ENCODE measurements at places on chromosomes 13 and 19.

DNA sequence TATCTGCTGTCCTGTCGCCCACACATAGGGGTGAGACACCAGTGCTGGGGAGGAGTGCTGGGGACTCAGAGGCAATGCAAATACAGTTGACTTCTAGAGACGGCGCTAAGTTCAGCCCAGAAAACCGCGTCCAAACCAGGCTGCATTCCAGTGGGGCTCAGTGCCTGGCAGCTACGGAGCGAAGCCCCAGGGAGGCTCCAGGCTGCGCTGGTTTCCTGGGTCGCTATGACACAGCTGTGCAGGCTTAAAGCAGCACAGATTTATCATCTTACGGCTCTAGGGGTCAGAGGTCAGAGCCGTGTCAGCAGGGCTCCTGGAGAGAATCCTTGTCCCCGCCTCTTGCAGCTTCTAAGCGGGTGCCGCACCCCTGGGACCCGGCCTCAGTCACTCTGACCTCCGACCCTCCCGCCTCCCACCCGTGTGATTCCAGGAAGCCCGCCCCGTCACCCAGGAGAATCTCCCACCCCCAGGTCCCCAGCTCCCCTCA is 61.6 kb downstream of the ANKRD10 start:
- no peak for DNase-seq

DNA sequence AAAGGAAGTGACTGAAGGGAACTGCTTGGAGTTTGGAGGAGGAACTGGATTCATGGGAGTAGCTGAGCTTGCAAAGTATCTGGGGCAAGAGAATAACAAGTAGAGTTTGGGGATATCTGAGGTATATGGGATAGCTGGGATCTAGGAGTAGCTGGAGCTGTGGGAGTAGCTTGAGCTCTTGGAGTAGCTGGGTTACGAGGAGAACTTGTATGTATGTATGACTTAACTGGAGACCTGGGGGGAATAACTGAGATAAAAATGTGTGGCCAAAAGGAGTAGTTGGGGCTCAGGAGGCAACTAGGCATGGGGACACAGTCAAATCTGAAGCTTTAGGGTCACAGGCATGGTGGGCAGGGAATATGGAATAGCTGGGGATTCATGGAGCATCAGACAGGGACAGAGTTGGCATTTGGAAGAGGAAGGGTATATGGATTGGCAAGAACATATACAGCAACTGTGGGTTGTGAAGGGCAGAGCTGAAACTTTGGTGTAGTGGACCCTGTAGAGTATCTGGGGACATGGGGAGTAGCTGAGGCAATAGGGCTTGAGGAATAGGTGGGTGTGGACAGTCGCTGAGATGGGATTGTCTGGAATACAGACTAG is 18.6 kb downstream of the ANKRD24 start:
- DNase-seq, result no peak

GRCh38 chr19:43765109-43765876 is 10.5 kb upstream of the SMG9 start:
- DNase-seq, result peak; percentile 93

DNA sequence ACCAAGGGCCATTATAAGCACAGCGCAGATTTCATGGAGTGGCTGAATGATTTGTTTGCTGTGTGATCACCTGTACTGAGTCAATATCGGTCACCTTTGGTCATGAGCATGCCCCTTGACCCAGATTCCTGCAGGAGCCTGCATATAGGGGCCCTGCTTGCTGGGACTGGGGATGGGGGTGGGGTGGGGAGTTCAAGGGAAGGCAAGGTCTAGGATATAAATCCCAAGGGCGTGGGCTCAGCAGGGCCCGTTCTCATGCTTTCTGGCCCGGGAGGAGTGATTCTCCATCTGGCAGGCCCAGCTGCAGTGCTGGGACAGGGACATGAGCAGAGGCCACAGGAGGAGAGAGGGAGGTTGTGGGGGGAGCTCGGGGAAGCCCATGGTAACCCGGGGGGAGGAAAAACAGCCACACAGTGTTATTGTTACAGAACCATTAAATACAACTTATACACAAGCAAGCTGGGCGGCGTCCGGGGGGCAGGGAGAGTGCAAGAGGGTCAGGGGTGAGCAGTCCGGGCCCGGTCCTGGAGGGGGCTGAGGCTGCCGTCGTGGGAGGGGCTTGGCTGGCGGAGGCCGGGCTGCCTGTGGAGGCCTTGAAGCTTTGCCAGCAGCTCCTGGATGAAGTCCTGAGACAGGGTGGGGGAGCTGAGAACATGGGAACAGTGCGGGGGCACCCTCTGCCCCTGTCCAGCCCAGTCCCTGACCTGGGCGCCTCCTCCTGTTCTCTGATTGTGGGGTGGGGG is 5.2 kb downstream of the PPP1R14A start:
- no peak for DNase-seq

GRCh38 chr13:94656766-94657165 is 55.1 kb downstream of the GPR180 start:
- DNase-seq, result no peak

GRCh38 chr13:33865945-33866344 is 48.0 kb downstream of the RFC3 start:
- peak; percentile 18 for DNase-seq

- DNase-seq, result no peak
Measured at GRCh38 chr19:46353730-46354528, 7.0 kb downstream of the PPP5C start.

- no peak for DNase-seq
Measured at GRCh38 chr19:18468517-18468916, 30.6 kb upstream of the ISYNA1 start.

DNA sequence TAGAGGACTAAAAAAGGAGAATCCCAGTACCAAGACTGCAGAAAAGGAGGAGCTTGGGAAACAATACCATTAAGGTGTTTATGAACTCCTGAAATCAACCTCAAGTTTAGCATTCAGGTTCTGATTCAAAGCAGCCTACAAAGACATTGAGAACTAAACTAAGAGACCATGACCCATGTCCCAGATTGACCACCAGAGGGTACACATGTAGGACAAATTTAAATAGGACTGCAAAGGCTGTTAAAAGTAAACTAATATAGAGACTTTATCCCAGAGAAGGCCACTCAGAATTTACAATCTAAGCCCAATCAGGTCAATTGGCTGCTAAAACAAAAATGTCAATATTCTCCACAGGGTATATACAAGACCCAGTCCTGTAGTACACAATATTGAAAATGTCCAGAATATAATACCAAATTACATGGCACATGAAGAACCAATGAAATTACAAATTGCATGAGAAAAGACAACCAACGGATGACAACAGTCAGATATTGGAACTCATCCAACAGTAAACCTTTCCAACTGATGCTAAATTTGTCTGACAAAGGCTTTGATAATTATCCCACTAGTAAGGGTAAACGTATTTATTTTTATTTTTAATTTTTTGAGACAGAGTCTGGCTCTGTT is 682.4 kb downstream of the UQCRFS1 start:
- no peak for DNase-seq

DNA sequence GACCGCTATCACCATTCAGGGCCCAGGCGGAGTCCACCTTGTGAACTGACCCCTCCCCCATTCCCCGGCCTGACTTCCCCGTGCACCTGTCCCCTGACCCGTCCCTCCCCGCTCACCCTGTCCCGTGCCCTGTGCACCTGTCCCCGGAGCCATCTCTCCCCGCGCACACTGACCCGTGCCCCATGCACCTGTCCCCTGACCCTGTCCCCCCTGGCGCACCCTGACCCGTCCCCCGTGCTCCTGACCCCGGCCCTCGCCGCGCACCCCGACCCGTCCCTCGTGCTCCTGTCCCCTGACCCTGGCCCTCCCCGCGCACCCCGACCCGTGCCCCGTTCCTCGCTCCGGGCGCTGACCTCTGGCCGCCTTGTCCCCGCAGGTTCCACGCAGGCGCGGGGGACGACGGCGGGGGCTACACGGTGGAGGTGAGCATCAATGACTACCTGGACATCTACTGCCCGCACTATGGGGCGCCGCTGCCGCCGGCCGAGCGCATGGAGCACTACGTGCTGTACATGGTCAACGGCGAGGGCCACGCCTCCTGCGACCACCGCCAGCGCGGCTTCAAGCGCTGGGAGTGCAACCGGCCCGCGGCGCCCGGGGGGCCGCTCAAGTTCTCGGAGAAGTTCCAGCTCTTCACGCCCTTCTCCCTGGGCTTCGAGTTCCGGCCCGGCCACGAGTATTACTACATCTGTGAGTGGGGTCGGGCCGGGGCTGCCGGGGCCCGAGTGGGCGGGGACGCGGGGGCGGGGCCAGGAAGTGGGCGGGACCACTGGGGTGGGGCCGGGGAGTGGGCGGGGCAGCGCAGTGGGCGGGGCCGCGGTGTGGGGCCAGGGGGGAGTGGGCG is 9.7 kb downstream of the EFNA2 start:
- DNase-seq, result no peak

DNA sequence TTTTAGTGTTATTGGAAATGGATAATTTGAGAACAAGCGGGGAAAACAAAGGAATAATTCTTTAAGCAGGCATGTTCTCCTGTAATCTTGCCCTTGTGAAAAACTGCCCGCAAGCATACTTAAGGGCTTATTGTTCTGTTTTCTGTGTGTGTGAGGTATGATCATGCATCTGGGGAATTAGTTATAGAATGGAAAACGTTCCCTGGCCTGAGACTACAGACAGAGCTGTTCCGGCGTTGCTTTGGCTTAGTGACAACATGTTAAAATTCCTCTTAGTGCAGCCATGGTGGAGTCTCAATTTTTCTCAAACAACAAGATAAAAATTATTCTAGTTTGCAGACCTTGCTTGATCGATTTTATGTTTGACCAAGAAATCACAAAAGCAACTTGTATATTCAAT is 560.2 kb upstream of the SPRY2 start:
- DNase-seq, result no peak
